ENCODE measurements at places on chromosomes 7 and 10.

GRCh38 chr7:79968894-79969293, 165.7 kb upstream of the GNAI1 start:
- DNase-seq = no peak

GRCh38 chr7:70619659-70620058, 512.3 kb upstream of the GALNT17 start:
- no peak for DNase-seq

GRCh38 chr7:10216462-10216861, 757.2 kb upstream of the PHF14 start:
- DNase-seq = no peak

GRCh38 chr10:75294866-75295701, 59.3 kb upstream of the COMTD1 start:
- DNase-seq = peak; percentile 45

GRCh38 chr7:28684650-28685241, 272.4 kb downstream of the CREB5 start:
- no peak for DNase-seq

- DNase-seq = peak; percentile 10
These were observed 28.3 kb downstream of the WDR86 start for GRCh38 chr7:151381348-151382078.

DNA sequence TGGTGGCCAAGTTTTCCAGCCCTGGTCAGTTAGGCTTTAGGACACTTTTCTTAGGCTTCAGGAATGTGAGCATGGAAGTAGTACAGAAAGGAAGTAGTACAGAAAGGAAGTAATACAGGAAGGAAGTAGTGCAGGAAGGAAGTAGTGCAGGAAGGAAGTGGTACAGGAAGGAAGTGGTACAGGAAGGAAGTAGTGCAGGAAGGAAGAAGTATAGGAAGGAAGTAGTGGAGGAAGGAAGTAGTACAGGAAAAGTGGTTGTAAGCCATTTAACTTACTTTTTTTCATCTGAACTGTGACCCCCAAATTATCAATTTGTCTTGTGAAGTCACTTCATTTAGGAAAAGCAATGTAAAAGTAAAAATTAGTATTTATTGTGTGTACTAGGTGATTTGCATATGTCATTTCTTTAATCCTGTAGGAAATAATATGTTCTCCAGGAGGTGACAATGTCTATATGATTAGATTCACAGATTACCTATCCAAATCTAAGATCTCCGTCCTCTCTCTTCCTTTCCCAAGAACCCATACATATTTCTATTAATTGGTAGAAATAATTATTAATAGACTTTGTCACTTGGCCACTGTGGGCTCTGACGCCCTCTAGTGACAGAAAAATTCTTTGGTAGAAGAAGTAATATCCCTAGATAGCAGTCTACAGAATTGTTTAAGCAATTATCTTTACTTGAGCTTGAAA, 3.9 kb upstream of the FAS start:
- no peak for DNase-seq

DNA sequence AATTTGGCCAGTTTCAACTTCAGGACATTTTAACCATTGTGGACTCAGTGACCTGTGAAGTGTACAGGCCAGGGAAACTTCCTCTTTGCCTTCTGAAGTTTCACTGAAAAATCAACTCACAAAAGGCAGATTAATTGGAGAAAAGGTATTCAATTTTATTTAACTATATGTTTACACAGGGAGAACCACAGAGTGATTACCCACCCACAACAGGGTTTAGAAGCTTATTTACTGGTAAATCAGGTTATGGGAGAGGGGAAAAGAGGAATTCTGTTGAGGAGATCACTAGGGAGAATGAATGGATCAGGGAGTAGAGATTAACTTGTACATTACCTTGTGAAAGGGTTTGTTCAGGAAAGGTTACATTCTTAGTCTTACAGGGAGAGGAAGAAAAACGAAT, 1.7 kb upstream of the AKR1D1 start:
- DNase-seq = no peak

GRCh38 chr7:100486753-100487446, 3.2 kb downstream of the NYAP1 start:
- DNase-seq = no peak

GRCh38 chr10:130638991-130639390, 502.8 kb downstream of the GLRX3 start:
- DNase-seq = no peak

DNA sequence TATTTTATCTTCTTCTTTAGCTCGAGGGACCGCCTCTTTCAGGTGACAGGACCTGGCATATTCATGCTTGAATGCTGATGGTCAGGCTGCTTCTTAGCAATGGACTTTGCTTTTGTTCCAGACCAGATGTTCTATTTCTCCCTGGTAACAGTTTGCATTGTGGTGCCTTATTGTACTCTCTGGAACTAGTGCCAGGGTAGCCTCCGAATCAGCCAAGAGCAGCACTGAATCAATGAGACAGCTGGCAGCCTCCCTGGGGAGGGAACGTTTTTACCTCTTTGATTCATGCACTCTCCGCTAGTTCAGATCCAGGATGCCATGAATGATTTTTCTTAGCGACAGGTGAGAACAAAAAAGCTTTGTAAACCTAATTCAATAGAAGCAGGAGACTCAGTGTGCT, 54.1 kb upstream of the NXPH1 start:
- DNase-seq = no peak

- DNase-seq = no peak
These were observed 39.0 kb downstream of the C10orf120 start for GRCh38 chr10:122660696-122661095.

DNA sequence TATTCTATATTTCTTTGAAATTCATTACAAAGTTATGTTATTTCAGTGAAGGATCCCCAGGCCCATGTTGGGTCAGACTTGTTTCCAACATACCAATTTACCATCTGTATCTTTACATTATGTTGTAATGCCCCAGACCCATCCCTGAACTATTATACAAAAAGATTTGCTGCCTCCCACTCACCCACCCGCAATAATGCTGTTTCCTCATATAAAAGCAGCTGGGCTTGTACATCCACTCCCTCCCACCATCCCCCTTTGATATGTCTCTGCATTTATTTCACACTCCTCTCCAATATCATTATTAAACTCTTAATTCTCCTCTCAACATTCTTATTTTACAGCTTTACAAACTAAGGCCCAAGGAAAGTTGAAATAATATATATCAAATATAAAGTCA, 153.7 kb downstream of the DOCK4 start:
- DNase-seq = no peak

DNA sequence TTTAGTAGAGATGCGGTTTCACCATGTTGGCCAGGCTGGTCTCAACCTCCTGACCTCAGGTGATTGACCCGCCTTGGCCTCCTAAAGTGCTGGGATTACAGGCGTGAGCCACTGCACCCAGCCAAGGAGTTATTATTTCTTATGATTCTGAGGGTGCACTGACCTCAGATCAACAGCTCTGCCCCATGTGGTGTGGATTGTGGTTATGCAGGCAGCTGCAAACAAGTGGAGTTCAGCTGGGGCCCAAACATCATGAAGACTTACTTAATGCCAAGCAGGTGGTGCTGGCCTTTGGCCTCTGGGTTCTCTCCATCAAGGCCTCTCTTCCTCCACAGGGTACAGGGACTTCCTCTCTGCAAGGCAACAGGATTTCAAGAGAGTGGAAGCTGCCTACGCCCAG, 45.1 kb upstream of the OPTN start:
- no peak for DNase-seq

GRCh38 chr10:100359529-100360150, 12.6 kb downstream of the SCD start:
- no peak for DNase-seq

DNA sequence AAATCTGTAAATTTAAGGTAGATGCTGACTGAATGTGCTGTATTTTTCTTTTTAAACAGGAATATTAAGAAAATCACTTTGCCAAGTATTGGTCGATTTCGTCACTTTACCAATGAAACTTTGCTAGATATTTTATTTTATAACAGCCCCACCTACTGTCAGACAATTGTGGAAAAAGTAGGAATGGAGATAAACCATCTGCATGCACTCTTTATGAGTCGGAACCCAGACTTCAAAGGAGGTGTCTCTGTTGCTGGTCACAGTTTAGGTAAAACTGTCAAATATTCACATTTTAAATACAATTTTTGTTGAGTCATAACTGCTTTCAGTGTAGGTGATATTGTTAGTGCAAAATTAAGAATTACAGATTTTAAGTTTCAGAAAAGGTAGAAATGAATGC, 25.2 kb downstream of the SEC23IP start:
- DNase-seq = no peak

GRCh38 chr10:101932183-101932582, 88.6 kb upstream of the KCNIP2 start:
- DNase-seq = no peak

- no peak for DNase-seq
These were observed 22.4 kb downstream of the SLC26A5 start for GRCh38 chr7:103423467-103424179.

DNA sequence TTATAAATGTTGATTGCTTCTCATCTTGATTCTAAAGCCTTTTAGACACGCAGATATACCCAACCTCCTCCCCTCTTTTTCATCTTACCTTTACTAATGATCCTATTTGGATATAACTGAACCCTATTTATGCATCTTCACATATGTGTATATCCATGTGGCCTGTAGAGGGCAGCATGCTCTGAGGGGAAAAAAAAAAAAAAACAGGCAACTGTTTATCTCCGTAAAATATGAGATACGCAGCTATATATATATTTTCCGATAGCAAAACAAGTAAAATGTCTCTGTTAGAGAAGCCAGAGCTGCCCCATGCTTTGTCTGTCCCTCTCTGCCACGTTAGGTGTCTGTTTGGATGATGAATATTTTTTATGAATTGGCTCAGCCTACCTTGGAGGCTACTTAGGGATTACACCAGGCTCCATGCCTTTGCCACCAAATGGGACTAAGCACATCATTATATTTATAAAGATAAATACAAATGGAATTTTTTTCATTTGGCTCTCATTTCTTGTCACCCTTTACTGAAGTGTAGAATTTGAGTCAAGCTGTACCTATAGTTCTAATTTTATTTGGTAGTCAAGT, 174.8 kb upstream of the FZD1 start:
- no peak for DNase-seq
